Esophagus squamous epithelium (tissue), 5 donors: ENCODE measurements at places on chromosomes 5 and 9.

GRCh38 chr5:144203750-144204596 lies 33.3 kb downstream of the KCTD16 start:
- no peak for DNase-seq

DNA sequence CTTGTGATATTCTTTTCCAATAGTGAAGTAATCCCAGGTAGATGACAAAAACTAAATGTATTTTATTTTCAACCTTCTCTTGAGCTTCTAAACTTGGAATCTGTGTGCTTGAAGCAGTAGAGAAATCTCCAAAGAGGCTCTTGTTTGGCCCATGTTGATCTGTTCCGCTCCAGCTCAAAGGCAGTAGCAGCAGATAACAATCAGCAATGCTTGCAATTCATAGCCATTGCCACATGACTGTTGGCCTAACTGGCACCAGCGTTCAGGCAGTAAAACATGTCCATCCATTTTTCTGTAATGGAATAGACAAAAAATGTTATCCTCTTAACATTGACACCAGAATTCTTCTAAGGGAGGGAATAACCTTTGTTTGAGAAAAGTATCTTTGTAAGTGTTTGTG lies 270.7 kb upstream of the MSX2 start:
- DNase-seq = no peak

- no peak for DNase-seq
Measured at GRCh38 chr5:176823869-176824412, 13.6 kb downstream of the UNC5A start.

DNA sequence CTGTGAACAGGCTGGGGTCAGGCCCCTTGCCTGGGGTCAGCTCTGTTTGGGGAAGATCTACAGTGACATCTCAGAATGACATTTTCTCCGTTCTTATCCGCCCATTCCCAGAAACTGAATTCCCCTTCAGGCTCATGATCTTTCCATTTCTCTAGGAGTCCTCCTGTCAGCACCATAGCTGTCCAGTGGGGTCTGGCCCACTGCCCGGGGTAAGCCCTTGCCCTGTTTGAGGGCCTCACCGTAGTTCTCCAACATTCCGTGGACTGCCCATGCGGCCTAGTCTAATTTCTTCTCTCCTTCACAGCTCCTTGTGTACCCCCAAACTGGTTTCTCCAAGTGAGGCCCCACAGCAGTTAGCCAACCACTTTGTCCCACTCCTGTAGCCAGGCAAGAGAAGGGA lies 68.4 kb downstream of the ENTREP1 start:
- DNase-seq = no peak

DNA sequence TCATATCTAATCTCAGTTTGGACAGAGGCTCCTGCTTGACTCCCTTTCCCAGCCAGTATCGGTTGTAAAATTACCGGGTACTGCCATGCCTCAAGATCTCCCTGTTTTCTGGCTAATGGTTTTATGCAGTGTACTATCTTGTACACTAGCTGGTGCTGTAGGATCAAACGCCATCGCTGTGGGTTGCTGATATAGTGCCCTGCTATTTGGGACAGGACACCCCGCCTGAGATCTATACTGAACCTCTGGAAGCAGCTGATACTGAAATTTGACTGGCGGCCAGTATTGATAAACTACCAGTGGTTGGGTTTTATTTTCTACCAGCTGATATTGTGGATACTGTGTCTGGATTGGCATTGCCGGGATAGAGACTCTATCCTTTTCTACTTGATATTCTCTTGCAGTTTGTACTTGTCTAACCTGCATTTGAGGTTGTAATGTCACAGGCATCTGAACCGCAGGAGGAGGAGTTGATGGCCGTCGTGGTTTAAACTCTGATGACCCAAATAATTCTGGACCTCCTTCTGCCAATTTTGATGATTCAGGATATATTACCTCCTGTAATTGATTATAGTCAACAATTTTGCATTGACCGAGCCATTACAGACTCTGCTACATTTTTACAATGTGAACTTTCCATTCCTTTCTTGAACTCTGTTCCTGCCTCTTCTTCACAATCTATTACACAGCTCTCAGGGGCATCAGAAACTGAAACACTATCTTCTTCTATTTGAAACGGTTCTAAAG lies 112.5 kb upstream of the LARP1 start:
- no peak for DNase-seq

GRCh38 chr9:93111371-93112115 lies 15.5 kb downstream of the CARD19 start:
- no peak for DNase-seq

DNA sequence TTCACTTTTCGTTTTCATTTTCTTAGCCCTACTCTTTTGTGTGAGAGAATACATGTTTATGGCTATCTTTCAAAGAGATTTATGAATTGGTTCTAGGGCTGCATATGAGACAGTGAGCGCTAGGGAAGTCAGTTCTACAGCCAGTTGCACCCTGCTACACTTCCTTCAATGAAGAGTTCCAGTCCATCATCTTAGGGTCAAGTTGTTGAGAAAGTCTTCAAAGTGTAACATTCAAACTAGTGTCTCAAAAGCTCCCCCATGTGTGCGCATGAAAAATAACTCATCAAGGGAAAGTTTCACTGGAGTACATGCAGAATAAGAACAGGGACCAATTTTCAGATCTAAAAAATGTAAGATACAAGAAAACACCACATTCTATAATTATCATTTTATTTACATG lies 317.2 kb downstream of the DEPDC1B start:
- DNase-seq = no peak

DNA sequence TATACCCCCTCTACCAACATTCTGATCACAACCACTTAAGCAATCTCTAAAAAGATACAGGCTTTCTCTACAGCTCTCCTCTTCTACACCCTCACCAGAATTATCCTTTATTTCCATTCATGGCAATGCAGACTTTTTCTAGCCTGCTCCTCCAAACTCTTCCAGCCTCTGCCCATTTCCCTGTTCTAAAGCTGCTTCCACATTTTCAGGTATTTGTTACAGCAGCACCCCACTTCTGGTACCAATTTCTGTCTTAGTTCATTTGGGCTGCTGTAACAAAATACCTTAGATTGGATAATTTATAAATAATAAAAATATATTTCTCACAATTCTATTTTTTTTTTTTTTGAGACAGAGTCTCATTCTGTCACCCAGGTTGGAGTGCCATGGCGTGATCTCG lies 53.0 kb upstream of the DNAH5 start:
- DNase-seq = no peak

DNA sequence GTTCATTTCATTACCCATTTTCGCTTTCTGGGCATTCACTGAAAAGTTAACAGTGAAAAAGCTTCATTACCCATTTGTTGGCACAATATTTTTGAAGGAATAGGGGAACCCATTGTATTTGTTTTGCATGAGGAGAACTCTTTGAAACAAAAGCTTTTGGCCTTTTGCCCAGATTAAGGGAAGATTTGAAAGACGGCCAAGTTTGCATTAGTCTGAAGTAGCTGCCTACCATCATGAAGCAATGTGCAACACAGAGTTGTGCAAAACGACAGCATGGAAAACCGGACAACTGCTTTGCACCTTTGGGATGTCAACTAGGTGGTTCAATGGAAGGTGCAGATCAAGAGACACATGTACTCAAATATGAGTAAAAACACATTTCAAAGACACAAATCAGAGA lies 84.9 kb downstream of the TRPM3 start:
- DNase-seq = no peak

DNA sequence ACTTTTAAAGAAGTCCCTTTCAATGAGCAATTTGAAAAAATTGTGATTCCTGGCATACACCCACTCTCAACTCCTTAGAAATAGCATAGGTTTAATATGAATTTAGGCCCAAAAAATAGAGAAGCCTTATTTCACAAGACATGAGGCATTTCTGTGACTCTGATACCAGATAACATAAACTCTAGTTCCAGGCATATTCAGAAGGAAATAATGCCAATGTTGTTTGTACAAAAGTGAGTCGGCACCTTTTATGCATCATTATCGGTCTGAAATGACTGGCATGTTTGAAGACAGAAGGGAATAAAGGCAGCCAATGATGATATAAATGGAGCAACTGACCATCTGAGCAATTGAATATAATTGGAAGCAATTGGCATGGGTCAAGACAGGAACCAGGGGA lies 19.4 kb upstream of the RECK start:
- DNase-seq = no peak

DNA sequence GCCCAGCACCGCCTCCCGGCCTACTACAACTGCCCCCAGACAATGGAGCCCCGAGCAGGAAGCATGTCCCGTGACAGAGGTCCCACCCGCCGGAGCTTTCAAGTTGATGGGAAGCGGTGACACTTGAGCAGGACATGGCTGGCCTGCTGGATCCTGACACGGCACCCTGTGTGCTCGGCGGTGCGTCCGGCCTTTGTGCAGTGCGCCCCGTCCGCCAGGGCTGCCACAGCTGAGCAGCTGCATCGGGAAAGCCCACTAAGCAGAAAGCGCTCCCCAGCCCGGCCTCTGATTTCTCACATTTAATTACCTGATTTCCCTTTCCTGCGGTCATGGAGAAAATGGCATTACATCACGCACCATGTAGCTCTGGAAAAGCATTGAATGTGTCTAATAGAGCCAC lies 611.9 kb downstream of the IRX1 start:
- DNase-seq = no peak

- no peak for DNase-seq
Measured at GRCh38 chr9:127053057-127053821, 69.2 kb downstream of the ANGPTL2 start.

- DNase-seq = no peak
Measured at GRCh38 chr5:72760259-72760658, 56.2 kb upstream of the TNPO1 start.

DNA sequence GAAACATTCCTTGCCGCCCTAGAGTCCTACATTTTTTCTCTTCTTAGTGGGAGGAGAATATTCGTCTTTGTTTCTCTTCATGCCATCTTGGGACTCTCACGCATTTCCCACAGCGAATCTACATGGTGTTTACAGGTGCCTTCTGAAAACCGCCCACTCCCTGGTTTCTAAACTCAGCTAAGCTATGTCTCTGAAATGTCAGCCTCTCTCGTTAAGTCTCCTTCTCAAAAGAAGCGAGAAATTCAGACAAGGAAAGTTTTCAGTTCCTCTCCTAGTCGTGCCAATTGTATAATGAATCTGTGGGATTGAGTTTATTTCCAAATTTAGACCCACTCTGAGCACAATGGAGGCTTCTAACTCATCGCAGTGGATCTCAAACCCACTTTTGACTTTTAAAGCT lies 186.8 kb upstream of the NFIB start:
- DNase-seq = no peak

GRCh38 chr9:9499546-9499945 lies 1113.3 kb downstream of the PTPRD start:
- DNase-seq = no peak

- DNase-seq = no peak
Measured at GRCh38 chr9:131126059-131126426, 657 bp downstream of the NUP214 start.

- no peak for DNase-seq
Measured at GRCh38 chr5:61887271-61887670, 418.7 kb upstream of the KIF2A start.

- DNase-seq = no peak
Measured at GRCh38 chr5:171450423-171451331, 31.2 kb downstream of the FGF18 start.

- no peak for DNase-seq
Measured at GRCh38 chr9:125835655-125836054, 88.5 kb downstream of the PBX3 start.

DNA sequence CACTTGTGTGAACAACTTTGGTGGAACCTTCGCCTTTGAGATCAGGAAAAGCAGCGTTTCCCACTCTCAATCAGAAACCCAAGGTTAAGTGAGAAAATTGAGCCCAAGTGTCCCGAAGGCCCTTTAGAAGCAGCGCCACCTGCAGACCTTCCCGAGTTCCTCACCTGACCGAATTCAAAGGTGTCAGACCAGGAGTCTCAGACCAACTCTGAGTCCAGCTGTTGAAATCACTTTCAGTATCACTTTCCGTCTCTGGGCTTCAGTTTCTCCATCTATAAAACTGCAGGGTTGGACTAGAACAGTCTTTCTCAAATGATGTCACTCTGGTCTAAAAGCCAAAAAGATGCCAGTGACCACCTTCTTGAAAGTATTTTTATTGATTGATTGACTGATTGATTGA lies 31.7 kb upstream of the GRHPR start:
- no peak for DNase-seq

DNA sequence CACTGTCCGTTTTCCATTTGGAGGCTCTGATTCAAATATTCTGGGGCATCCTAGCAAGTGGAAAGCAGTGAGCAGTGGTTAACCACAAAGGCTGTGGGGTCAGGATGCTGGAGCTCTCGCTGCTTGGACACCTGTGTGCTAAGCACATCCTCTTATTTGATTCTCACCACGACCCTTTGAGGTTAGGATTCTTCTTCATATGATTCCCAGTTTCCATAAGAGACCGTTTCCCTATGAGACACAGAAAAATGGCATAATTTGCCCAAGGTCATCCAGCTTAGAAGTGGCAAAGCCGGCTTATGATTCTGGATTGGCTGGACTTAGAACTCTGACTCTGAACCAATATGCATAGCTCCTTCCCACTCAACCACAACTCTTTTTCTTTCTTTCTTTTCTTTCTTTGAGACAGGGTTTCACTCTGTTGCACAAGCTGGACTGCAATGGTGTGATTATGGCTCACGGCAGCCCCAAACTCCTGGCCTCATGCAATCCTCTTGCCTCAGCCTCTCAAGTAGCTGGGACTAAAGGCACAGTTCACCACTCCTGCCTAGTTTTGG lies 207.7 kb downstream of the TTLL11 start:
- DNase-seq = no peak

GRCh38 chr5:82901281-82901888 lies 175.8 kb downstream of the TMEM167A start:
- no peak for DNase-seq

- DNase-seq = no peak
Measured at GRCh38 chr9:86369810-86370209, 15.6 kb upstream of the TUT7 start.

DNA sequence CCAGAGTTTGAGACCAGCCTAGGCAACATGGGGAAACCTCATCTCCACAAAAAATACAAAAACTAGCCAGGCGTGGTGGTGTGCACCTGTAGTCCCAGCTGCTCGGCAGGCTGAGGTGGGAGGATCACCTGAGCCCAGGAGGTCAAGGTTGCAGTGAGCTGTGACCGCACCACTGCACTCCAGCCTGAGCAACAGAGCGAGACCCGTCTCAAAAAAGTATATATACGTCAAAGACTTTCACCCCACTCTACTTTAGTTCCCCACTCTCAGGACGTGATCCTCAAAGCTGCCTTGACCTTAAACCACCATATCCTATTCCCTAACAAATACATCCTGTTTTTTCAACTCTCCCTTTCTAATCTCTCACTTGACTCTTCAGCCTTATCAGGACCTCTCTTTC lies 41.0 kb downstream of the PCDHGC5 start:
- no peak for DNase-seq

DNA sequence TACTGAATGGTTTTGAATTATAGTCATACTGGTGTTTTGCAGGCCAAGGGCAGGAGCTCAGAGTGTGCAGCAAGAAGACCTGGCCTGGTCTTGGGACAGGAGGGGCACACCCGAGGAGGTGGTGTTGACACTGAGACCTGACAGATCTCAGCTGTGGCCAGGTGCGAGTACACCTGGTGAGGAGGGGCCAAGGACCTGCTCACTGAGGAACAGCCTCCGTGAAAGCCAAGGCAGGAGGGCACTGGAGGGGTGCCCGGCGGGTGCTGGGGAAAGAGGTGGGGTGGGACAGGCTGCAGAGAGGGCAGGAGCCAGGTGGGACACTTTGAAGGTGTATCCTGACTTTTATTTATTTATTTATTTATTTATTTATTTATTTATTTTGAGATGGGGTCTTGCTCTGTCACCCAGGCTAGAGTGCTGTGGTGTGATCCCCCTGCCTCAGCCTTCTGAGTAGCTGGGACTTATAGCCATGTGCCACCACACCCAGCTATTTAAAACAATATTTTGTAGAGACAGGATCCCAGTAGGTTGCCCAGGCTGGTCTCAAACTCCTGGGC lies 23.3 kb upstream of the LAMC3 start:
- DNase-seq = no peak
